RWPE1 (cell line): ENCODE measurements at places on chromosomes 1 and 21.

- no peak for DNase-seq
Observed at GRCh38 chr1:109527098-109527811, 12.4 kb upstream of the GPR61 start.

DNA sequence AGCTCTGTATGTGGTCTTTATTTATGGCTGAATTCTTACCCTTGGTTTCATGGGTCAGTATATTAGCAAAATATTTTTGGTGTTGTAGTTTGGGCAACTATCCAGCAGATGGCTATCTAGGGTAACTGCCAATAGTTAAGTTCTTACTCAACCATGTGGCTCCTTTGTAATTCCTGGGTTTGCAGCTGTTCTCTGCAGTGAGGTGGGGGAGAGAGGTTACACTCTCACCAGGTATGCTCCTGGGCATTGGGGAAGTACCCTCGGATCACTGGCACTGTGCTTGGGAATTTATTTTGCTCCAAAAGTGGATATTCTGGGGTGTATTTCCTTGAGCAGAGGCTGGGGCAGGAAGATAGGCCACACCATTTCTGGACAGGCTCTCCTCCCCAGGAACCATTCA, 436.7 kb upstream of the TMPRSS15 start:
- DNase-seq: no peak

DNA sequence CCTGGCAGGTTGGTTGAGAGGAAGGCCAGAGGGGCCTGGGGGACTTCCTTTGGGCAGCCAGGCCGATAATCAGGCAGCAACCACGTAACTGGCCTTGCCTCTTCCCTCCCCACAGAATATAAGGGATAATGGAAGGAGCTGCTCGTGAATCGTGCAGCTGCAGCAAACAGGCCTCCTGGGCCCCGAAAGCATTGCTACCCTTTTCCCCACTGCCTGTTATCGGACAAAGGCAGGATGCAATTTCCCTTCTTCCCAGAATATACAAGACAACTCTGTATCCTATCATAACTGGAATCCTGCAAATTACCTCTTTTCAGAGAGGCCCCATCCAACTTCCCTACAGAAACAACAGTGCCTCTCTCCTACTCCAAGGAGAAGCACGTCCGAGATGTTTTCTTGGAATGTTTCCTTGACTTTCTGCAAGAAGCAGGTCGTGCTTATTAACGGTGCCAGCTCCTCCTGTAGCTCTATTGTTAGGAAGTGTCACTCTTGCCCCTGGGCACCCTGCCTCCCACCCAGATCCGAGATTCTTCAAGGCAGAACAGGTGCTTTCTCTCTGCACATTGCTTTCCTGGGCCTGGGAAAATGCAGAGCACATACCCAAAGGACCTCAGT, 106.0 kb upstream of the TIAM1 start:
- no peak for DNase-seq

DNA sequence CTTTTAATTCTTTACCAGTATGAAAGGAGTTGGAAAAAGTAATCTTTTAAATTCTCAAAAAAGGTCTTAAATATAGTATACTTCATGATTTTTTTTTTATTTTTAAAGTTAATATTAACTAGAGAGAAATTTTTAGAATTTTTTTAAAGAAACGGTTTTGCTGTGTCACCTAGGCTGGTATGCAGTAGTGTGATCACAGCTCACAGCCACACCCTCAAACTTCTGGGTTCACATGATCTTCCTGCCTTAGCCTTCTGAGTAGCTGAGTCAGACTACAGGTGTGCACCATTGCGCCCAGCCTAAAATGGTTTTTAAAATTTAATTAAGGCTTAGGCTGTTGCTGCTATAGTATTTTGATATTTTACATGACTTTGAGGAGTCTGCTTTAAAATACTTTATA, 52.4 kb downstream of the TLCD4 start:
- DNase-seq: peak; percentile 33

GRCh38 chr1:186104459-186104858, 270.6 kb downstream of the TPR start:
- DNase-seq: no peak

- DNase-seq: no peak
Observed at GRCh38 chr1:180278194-180278515, 48.1 kb downstream of the LHX4 start.

- DNase-seq: peak; percentile 76
Observed at GRCh38 chr1:117758444-117759316, 152.8 kb downstream of the TENT5C start.

DNA sequence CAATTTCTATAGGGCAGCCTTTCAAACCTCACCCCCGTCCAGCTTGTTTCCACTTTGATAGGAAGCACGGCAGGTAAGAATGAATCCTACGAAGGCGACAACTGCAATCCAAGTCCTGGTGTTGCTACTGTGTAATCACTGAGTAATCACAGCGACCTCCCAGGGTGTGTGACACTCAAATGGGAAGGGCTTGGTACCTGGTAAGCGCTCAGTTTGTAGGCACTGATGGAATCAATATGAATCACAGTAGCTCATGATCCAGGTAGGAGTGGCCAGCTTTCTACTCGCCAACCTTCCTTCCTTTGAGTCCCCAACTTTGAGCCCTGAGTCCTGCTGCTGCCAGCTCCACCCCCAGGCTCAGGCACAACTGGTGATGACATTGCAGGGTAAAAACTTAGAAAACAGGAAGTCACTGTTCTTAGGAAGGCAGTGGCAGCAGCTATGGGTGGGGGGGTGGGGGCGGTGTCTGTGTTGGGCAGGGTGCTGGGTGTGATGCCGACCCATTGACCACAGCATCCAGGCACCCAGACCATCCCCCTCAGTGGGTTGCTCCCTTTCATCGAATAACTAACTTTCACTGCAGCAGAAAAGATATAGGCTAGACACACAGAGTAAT, 70.7 kb downstream of the CD247 start:
- no peak for DNase-seq

DNA sequence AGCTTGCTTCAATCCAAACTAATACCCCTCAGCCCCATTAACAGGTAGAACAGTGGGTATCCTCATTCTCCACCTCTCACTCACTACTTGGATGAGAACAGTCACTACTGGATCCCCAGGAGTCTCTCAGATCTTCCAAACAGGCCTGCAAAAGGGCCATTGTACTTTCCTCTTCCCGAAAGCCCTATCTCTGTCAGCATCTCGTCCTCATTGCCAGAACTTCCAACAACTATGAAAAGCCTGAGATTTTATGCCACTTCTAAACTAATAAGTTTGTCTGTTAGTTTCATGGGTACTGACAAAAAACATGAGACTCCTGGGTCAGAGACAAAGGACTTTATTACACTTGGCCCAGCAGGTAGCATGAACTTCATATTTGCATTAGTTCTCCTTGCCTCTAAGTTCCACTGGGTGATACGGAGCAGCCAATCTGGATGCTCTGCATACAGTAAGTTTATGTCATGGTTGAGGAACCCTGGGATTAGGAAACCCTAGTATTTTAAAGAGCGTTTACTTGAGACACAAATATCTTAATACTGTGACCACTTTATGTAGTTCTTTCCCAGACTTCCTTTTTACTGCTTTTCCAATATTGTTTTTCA, 38.1 kb downstream of the VANGL2 start:
- no peak for DNase-seq

DNA sequence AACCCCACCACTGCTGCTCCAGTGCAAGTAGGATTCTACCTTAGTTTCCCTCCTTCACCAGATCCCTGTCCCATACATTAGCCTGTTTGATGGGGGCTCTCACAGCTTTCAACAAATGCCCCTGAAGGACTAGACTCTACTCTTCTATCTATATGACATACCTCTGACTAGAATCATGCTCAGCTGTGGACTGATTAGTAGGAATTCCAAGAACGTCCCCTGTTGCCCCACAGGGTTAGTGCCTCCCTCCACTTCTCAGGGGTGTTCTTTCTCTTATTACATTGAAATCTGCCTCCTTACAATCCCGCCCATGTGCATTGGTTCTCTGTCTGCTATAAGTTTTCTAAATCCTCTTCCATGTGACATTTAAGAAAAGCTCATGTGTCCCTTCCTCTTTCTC, 375.9 kb upstream of the DUSP10 start:
- DNase-seq: no peak

DNA sequence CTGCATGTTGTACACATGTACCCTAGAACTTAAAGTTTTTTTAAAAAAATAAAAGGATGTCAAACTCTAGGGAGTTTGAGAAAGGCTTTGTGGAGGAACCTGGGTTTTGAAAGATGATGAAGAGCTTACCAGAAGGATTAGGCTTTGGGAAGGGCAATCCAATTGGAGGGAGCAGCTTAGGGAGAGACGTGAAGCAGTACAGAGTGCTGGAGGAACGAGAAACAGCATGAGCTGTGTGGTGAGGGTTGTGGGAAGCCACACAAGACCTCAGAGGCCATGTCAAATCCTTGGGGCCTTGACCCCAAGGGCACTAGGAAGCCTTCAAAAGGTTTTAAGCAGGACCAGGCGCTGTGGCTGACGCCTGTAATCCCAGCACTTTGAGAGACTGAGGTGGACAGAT, 8.4 kb upstream of the KPNA6 start:
- no peak for DNase-seq

- DNase-seq: no peak
Observed at GRCh38 chr1:6667139-6667538, 34.5 kb downstream of the DNAJC11 start.

DNA sequence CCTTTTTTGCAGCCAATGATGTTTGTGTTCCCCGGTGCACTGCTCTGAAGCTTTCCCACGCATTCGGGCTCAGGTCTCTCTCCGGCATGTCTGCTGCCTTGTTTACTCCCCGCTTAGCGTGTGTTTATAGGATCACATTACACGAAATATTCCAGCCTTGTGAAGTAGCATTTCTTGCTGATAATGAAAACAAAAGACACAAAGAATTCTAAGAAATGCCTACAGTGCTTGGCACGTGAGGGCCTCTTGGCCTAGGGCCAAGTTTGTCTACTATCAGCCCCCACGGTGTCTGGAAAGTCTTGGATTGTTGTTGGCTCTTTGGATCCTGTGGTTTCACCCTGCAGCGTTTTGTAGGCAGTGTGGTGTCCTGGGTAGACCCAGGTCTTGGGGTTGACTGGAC, 11.2 kb upstream of the GSTM4 start:
- no peak for DNase-seq

- no peak for DNase-seq
Observed at GRCh38 chr1:243529512-243529911, 273.7 kb downstream of the SDCCAG8 start.

DNA sequence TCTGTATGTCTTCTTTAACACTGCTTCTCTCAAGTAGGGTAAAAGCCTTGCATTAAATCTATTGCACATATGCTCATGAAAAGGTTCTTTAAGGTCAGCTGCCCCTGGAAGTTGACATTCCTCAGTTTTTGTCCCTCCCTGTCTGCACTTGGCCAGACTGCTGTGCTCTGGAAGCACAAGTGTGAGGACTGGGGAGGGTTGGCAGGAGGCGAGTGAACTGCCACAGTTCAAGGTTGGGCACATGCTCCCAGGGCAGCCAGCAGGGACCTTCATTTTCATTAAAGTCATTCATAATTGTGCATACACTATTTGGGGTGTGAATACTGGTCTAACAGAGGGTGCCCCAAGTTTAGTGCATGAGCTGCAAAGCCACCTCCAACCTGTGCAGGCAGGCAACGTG, 10.9 kb upstream of the THEM5 start:
- no peak for DNase-seq

DNA sequence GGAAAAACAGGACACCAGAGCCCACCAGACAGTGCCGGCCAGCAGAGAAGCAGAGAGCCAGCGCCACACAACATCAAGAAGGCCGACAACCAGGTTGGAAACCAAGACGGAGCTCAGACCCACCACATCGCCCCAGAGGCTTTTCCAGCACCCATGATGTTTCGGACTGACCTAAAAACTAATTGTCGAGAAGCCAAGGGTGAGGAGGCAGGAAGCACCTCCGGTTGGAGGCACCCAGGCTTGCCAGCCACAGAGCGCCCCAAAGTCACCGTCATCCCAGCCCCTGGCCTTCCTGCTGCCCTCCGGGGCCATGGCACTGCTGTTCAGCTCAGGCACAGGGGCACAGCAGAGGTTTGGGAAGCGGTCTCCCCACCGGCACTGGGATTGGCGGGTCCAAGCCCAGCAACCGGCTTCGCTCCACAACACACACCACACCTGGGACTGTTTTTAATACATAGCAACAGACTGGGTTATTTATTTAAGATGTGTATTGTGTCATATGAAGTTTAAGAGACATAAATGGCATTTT, 67.2 kb downstream of the SLC37A1 start:
- DNase-seq: no peak

DNA sequence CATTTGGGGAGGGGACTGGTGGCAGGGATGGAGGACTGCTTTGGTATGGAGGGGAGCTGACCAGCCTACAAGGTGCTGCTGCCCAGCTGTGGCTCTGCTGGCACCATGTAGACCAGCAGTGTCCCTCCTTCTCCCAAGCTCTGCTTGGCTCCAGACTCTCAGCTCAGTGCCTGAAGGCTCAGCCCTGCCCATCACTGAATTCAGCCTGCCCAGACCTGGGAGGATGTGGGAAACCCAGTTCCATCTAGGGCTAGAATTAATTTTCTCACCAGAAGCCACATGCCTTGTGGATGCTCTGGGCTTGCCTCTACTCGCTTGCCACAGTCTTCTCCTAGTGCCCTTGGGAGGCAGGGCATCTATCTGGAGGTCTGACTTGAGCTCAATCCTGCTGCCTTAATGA, 195.0 kb upstream of the EDN2 start:
- DNase-seq: no peak

DNA sequence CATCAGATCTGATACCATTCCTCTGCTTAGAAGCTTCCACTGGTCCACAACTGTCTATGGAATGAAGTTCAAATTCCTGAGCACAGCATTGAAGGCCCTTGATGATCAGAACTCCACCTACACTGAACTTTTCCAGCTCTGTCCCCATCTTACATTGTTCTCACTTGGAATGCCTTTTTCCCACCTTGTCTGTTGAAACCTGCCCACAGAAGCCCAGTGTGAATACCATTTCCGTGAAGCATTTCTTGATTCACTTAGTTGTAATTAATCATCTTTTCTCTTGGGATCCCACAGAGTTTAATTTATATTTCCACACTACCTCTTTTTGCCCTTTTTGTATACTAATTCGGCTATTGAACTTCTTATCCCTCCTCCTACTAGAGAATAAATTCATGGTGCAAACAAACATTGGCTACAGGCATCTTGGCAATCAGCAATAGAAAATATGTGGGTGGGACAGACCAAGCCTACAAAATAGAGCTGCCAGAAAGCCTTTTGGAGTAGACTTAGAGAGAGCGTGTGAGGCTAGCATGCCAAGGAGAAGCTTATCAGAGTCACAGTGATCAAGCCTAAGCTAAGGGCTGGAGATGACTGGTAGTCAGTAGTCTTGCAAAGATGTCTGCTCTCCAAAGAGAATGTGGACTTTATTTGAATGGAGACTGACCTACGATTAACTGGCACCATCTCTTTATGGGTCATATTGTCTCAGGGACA, 26.1 kb downstream of the NHLH2 start:
- peak; percentile 39 for DNase-seq

- no peak for DNase-seq
Observed at GRCh38 chr1:14817223-14818170, 219.0 kb downstream of the KAZN start.

- peak; percentile 82 for DNase-seq
Observed at GRCh38 chr1:211577819-211578639, 932 bp downstream of the SLC30A1 start.

- no peak for DNase-seq
Observed at GRCh38 chr1:71809085-71809484, 473.3 kb downstream of the NEGR1 start.
